ENCODE measurements at places on chromosomes 7 and 10.
A peak's percentile ranks its signal among the peaks of the same experiment; 100 is the strongest.

DNA sequence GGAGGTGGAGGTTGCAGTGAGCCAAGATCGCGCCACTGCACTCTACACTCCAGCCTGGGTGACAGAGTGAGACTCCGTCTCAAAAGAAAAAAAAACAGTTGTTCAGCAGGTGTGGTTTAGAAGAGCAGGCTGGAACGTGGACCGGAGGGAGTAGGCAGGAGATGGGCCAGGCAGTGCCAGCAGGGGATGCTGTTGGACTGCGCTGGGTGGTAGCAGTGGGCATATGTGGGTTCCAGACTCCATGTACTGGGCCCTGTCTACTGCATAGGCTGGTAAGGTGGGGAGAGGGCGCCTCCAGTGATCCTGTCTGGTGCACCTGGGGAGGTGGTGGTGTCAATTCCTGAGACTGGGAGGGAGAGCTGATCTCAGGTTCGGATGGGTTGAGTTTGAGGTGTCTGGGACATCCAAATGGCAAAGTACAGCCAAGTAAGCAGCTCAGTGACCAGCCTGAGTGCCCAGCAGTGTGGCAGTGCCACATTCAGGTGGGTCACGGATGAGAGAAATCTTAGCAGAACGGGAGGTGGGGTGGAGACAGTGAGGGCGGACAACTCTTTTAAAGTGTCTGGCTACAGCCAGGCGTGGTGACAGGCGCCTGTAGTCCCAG is 25.9 kb downstream of the SFXN4 start:
- DNase-seq, result no peak

- DNase-seq, result peak; percentile 48
Observed at GRCh38 chr10:110863361-110863760, 8.4 kb upstream of the PDCD4 start.

GRCh38 chr7:94296881-94297280 is 97.8 kb upstream of the COL1A2 start:
- no peak for DNase-seq

- no peak for DNase-seq
Observed at GRCh38 chr7:25320791-25321190, 92.5 kb upstream of the NPVF start.

DNA sequence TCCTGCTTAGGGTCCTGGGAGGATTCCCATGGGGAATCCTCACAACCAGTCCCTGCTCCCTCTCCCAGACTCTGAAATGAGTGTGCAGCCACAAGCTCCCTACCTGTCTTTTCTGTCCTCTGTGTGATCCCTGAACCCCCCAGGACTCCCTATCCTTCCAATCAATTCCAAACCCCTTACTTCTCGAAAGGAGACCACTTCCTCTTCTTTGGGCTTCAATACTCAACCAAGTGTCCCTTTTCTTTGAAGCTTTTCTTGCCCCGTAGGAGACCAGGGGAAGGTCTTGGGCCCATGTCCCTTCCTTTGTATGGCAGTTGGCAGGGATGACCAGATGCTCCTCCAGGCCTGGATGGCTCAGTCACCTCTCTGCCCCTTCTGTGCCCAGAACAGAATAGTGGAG is 1.7 kb downstream of the AEBP1 start:
- no peak for DNase-seq

DNA sequence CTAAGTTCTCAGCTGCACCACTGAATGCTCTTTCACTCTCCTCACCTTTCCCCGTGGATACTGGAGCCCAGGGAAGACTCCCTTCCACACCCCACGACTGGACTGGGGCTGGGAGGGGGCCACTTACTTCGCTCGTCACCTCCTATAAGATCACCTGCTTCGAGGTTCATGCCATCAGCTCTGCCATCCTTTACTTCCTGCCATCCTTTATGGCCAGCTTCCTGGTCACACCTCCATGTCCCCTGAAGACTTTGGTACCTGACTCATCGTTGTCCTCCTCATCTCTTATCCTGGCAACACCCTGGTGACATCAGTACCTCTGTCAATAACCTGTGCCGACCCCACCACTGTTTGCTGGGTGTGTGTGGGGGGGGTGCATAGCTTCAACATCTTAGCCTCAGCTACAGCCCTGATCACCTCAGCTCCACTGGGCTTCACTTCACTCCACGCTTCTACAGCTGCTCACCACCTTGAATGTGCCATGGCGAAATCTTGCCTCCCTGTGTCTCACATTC is 8.7 kb upstream of the VDAC2 start:
- DNase-seq, result no peak

DNA sequence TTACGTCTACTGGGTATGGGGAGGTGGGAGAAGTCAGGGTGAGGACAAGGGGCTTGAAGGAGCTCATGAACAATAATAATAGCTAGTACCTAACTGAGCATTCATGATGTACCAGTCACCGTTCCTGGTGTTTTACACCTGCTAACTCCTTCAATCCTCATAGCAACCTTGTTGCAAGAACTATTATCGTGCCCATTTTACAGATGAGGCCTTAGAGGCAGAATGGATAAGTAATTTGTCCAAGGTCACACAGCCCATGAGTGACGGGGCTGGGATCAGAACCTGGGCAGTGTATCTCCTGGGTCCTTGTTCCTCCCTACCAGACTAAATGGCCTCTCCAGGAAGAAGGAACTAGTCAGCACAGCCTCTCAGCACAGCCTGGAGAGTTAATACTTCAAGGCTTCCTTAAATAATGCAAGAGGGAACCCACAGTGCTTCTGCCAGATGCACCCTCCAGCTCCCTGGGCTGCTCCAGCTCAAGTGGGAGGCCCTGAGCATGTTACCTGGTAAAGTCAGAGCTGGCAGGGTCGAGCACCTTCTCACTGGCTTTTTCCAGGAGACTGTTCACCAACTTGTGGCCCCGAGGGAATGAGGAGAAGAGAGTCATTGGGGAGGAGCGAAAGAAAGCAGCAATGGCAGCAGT is 28.8 kb downstream of the RRP12 start:
- peak; percentile 32 for DNase-seq

- DNase-seq, result no peak
Observed at GRCh38 chr7:12539681-12540080, 30.8 kb upstream of the SCIN start.

- DNase-seq, result no peak
Observed at GRCh38 chr10:81865581-81865980, 9.4 kb upstream of the NRG3 start.

DNA sequence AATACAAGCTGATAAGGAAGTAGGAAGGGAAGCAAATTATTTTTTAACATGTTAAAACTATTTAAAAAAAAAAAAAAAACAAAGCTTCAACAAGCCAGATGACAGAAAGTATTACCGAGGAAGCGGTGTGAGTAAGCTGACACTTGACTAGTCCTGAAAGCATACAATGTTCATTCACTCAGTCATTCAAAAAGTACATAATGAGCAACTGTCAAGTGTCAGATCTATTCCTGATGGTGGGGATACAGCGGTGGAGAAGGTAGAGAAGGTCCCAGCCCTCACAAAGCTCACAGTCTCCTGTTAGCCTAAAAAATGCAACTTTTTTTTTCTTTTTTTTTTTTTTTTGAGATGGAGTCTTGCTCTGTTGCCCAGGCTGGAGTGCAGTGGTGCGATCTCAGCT is 40.0 kb downstream of the RAPGEF5 start:
- DNase-seq, result no peak

- peak; percentile 69 for DNase-seq
Observed at GRCh38 chr10:43942096-43942850, 293.6 kb upstream of the ZNF32 start.

- no peak for DNase-seq
Observed at GRCh38 chr7:112981966-112982365, 104.7 kb downstream of the GPR85 start.

- DNase-seq, result peak; percentile 27
Observed at GRCh38 chr7:28338041-28338440, 74.3 kb upstream of the CREB5 start.

DNA sequence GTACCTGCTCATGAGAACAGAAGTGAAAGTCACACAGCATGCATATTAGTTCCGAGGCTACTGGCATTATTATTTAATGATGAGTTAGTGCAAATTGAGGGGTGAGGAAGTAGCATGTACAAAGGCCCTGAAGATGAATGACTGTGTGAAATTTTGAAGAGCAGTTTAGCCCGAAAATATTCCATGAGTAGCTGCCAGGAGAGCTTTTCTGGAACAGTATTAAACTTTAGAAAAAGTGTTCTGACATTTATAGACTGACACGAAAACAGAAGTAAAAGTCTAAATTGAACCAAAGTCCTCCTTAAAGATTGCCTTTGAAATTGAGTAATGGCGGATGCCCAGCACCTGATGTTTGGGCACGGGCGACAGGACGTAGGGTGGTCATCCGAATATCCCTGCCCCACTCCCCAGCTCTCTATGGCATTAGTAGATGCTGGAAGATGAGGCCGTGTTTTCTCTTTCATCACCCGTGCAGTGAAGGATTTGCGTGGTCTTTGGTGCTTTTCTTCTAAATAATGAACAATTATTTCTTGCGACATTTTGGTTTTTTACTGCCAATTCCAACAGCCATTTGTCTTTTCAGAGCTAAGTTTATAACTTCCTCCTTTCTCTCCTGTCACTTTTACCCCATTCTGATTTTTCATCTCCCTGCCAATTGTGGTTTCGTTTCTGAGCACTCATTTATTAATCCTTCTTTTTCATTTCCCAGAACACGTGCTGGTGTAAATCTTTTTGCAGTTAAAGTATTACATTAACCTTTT is 192.6 kb downstream of the MGMT start:
- peak; percentile 66 for DNase-seq

- DNase-seq, result peak; percentile 76
Observed at GRCh38 chr7:92612501-92612900, 22.3 kb upstream of the FAM133B start.

GRCh38 chr7:92435542-92435941 is 11.7 kb upstream of the GATAD1 start:
- no peak for DNase-seq

DNA sequence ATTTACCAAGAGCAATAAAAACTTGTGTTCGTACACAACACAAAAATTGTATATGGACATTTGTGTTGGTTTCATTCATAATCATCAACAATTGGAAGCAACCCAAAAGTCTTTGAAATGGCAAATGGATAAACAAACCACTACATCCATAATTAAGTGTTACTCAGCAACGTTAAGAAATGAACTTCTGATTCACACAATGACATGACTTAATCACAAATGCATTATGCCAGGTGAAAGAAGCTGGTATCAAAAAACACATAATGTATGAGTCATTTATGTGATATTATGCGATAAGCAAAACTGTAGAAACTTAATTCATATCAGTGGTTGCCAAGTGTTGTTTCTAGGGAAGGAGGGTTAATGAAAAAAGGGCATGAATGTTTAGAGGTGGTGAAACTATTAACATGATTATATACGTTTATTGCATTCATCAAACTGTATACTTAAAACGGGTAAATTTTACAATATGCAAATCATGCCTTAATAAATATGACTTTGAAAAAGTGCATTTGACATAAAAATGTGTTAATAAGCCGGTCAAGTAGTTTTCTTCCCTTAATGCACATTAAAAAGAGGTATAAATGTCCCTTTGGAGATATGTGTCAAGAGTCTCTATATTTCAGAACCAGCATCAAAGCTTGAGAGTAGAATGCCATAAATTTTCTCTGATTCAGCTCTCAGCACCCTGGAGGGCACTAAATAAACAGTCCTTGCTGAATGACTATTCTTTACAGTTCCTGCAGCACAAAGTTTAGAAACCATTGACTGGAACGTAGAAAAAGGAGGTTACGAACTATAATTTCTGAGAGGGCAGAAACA is 84.8 kb upstream of the GRM3 start:
- no peak for DNase-seq

- peak; percentile 79 for DNase-seq
Observed at GRCh38 chr7:14902589-14903067, at the start of gene DGKB. Gene DGKB (minus strand): TSS chr7:14902751.

GRCh38 chr7:50742401-50742800 is 40.3 kb downstream of the GRB10 start:
- no peak for DNase-seq

DNA sequence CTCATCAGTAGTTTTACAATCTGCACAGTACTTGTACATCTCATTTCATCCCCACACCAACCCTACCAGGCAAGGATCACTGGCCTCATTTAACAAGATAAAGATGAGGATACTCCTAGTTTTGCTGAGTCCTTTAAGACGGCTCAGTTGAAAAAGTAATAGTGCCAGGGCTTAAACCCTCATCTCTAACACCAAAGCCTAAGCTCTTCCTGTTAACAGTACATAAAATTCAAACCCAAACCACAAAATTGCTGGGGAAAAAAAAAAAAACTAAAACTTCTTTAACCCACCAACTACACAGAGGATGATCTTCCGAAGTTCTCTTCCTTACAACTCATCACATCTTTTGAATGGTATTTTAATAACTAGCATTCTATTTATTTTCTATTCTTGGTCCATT is 1.3 kb downstream of the SAR1A start:
- DNase-seq, result no peak

GRCh38 chr7:5596046-5596895 is 172.6 kb upstream of the TNRC18 start:
- DNase-seq, result peak; percentile 98
